ENCODE measurements at places on chromosomes 1 and 21.
A peak's percentile ranks its signal among the peaks of the same experiment; 100 is the strongest.

- DNase-seq = no peak
These were observed 11.8 kb upstream of the FASLG start for GRCh38 chr1:172647110-172647564.

GRCh38 chr1:220908757-220909156 lies 29.5 kb downstream of the HLX start:
- no peak for DNase-seq

DNA sequence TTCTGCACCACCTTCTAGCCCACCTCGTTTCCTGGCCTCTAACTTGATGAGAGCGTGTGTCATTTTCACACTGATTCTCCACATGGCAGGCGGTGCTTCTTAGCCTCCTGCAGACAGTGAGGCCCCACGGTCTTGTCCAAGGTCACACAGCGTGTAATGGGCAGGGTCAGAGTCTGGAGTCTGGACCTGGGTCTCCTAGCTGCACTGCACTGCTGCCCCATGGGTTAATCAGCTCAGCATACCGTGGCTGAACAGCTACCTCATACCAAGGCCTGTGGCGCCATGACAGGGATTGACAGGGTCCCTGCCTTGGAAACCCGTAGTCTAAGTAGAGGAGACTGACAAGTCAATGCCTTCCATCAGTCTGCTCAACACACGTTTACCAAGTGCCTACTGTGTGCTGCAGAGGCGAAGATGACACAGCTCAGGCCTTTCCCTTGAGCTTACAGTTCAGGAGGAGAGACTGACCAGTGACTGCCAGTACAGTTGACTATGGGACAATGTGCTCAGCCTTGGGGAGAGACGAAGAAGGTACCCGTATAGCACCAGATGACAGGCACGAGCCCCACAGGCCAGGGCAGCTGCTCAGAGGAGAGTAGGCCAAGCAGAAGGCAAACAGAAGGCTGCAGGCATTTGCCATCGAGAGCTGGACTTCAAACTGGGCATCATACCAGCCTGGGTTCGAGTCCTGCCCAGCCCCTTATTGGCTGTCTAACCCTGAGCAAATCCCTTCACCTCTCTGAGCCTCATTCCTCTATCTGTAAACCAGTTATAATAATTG lies 5.5 kb downstream of the PCSK9 start:
- DNase-seq = no peak

- no peak for DNase-seq
These were observed 34.8 kb downstream of the C1orf198 start for GRCh38 chr1:230833511-230833910.

GRCh38 chr21:46179708-46180078 lies 4.6 kb downstream of the SPATC1L start:
- no peak for DNase-seq

DNA sequence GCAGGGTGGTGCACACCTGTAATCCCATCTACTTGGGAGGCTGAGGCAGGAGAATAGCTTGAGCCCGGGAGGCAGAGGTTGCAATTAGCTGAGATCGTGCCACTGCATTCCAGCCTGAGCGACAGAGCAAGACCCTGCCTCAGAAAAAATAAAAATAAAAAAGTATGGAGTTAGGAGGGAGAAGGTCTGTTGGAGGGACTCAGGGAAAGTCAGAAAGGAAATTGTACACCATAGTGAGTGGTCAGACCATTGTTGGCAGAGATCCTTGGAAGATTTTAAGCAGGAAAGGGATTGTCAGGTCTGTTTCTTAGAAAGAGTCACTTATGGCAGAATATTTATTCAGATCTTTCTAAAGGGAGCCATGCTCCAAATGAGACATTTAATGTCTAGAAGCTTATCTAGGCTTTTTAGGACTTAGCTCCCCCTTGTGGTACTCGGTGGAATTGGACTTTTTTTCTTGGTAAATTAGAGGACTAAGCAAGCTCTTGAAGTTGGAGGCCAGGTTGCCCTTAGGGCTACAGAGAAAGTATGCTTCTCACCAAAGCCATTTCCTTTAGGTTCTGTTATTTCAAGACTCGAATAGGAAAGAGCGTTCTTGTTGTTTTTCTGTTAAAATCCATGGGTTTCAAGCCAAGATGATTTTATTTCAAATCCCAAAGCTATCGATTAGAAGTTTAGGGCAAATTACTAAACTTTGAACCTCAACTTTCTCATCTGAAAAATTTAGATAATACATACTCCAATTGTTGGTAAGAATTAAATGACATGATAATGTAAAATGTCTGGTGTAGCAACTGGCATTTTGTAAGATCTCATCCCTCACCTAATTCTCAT lies 16.5 kb downstream of the MIA3 start:
- DNase-seq = peak; percentile 38

DNA sequence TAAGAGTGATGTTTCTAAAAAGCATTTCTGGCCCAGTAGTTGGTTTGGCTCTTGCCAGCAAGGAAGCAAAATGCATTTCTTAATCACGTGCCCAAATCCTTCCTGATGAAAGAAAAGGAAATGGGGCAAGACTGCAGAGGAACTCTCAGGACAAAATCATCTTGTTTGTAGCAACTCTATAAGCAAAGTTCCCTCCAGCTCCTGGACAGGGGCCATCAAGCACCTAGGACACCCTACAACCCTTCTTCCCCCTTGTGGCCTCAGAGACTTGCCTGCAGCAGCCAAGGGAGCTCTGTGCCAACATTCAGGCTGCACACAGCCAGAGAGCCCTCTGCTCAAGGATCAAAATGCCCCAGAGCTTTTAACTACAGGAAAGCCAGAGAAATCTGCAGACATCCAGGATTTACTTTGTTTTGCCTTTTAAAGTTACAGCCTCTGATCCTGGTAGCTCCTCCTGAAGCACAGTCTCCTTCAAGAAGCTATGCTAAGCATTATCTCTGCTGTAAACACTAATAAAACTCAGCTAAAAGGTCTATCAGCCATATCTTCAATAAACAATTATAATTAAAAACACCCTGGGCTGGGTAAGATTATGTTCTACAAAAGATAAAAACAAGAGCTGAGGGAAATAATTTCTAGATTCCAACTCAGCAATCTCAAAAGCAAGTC lies 105.0 kb downstream of the KIAA0319L start:
- DNase-seq = no peak

GRCh38 chr1:157239936-157240335 lies 101.7 kb upstream of the ETV3 start:
- no peak for DNase-seq

DNA sequence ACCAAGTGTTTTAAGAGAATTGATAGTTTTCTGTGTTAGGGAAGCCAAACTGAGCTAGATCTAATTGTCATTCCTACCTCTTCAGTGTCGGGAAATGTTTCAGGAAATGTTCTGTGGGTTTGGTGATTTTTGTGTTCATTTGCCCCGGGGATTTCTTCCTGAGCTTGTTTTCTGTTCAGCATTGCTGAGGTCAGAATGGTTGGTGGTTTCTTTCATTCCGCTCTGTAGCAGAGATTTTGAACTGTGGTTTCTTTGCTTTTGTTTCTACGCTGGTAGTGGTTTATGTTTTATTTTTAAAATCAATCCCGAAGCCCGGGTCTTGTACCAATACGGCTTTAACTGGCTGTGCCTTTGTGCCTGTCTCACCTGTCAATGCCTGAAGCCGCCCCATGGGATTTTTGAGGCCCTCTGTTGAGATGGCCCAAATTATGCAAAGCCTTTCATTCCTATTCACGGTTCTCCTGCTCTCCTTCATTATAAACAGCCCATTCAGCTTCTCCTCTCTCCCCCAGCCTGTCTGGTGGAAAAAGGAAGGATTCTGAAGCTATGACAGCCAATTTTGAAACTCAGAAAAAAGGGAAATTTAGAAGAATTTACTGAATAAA lies 417.2 kb upstream of the KAZN start:
- no peak for DNase-seq

GRCh38 chr21:23356905-23357304 lies 2250.4 kb downstream of the MRPL39 start:
- no peak for DNase-seq

DNA sequence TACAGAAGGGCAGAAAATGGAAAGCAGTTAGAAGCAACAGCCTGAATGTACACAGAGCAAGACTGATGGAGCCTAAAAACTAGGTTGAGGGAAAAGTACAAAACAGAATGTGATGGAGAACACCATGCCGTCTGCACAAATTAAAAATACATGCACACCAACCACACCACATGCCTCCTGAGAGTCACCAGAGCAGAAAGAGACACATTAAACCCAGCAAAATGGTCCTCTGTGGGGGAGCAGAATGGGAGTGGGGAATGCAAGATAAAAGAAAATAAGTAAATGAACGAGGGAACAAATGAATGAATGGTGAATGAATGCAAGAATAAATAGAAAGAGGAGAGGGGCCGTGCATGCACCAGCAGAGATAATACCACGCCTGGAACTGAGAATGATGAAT lies 24.1 kb downstream of the PADI2 start:
- DNase-seq = no peak
